MG63 (cell line): ENCODE measurements at places on chromosomes 12 and 14.

DNA sequence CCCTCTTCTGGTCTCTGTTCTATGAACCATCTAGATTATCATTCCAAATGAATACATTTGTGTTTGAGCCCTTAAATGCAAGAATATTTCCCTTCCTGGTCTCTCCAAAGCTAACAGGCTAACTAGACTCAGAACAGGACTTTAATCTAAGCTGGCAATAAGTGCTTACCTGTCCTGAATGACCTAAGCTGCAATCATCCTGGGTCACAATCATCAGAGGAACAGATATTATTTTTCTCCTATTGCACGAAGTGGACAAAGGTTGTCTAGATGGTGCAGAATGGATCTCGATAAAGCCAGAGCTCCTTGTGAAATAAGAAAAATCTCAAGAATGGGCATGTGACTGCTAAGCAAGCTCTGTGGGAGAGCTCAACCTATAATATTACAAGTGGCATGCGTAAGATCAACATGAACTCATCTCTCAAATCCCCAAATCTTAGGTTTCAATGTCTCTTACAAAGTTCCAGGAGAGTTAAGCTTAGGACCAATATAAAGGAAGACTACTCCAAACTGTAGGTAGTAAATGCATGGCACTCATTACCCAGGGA is 10.6 kb upstream of the NUMB start:
- no peak for DNase-seq

DNA sequence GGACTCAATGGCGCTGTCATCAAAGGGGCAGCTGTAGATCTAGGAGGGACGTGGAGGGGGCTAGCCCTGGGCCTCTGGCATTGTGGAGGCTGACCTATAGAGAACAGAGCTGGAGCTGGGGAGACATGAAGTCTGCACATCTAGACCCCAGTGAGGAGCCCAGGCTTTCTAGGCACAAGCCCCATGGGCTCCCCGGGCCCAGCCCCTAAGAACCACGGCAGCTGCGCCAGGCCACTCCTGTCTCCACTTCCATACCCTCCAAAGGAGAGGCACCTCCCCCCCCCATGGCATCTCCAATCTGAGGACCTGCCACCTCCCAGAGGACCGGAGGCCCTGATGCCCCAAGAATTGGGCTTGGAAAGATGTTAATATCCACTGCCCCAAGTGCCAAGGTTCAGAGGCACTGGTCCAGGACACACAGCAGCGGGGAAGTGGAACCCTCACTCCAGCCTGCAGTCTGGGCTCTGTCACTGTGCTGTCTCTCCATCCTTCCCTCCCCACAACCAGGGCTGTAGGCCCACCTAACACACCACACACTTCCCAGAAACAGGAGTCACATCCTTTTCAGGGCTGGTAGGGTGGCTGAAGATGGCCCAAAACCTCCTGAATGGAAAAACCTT is 4.5 kb downstream of the ANKRD9 start:
- DNase-seq, result no peak

GRCh38 chr14:83196236-83196635 is 1662.6 kb upstream of the SEL1L start:
- DNase-seq, result no peak

DNA sequence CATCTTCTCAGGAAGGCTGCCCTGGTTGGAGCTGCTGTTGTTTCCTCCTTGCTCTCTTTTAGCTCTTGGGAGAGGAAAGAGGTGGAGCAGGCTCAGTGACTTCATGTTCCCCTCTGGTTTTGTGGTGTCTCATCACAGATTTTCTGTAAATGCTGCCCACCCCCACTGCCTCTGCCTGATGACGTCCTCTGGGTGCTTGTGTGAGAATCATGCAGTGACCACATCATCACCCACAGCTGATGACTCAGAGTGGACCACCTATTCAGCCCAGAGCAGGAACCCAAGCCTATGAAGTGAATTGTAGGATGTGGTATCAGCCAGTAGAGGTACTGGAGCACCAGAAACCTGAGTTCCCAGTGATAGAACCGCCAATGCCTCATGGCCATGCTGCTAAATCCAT is at the start of gene GZMB:
GZMB (minus strand) TSS at position 33 of the 400 bp plus-strand sequence; CDS start at position 3, 30 bp downstream.
- DNase-seq, result no peak

- DNase-seq, result peak; percentile 18
Observed at GRCh38 chr14:24058260-24058950, 6.6 kb downstream of the CARMIL3 start.

DNA sequence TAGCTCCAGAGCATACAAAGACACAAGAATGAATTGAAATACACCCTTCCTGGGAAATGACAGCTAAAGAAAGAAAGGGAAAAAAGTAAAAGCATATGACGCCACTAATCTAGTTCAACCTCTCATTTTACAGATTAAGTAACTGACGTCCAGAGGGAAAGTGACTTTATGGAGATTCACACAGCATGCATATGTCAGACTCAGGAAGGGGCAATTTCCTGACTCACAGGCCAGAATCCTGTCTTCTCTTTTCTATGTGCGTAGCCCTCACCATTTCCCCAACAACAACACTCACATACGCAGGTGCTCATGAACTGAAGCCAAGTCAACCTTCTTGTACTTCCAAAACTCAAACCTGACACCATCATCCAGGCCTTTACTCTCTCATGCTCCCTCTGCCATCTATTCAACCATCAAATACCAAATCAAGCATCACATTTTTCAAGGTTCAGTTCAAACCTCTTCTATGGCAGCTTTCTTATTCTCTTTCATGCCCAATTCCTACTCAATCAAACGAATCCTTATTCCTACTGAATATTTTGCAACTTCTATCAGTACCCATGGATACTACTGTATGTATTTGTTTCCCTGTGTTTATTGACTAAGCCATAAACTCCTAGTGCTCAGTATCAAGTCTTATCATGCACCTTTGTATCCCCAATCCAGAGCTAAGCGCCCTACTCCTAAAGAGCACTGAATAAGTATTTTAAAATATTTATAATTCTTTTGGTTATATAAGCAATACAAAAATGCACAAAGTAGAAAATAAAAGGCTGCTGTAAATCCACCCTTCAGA is 52.8 kb downstream of the STXBP6 start:
- DNase-seq, result no peak
